Astrocyte of the hippocampus (primary cell): ENCODE measurements at places on chromosomes 1 and 21.

- DNase-seq = no peak
These were observed 14.4 kb upstream of the SCCPDH start for GRCh38 chr1:246709835-246710234.

- no peak for DNase-seq
These were observed 17.9 kb downstream of the SLC9A1 start for GRCh38 chr1:27136998-27137542.

GRCh38 chr1:198273748-198274295 lies 117.0 kb downstream of the NEK7 start:
- no peak for DNase-seq

DNA sequence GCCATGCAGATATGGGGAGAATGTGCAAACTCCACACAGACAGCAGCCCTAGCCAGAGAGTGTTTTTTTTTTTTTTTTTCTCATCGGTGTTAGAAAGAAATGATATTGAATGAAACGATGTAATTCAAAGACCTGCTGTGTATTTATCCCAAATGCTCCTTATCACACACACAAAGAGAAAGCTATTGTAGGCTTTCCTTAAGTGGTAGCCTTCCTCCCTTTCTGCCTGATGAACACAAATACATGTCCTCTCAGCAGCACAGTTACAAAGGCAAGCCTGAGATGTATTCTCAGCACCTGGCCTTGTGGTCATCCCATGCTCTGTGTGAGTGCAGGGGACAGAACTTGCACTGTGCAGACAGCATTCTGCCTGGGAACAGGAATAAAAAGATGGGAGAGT lies 93.8 kb downstream of the PLPPR5 start:
- no peak for DNase-seq

DNA sequence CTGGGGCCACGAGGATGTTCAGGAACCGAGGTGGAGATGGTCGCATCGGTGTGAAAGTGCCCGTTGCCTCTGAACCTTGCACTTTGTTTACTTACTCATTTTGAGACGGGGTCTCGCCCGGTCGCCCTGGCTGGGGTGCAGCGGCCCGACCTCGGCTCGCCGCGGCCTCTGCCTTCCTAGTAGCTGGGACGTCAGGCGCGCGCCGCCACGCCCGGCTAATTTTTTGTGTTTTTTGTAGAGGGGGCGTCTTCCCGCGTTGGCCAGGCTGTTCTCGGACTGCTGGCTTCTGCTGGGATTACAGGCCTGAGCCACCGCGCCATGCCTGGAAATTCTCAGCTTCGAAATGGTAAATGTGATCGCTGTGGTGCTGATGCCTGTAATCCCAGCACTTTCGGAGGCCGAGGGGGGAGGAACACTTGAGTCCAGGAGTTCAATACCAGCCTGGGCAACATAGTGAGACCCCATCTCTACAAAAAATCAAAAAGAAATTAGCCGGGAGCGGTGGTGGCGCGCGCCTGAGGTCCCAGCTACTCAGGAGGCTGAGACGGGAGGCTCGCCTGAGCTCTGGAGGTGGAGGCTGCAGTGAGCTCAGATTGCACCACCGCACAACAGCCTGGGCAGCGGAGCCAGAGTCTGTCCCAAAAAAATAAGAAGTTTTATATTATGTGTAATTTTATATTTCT lies 684 bp upstream of the MRPL20 start:
- peak; percentile 74 for DNase-seq

GRCh38 chr21:43957128-43957571 lies 55.0 kb upstream of the TRAPPC10 start:
- no peak for DNase-seq

DNA sequence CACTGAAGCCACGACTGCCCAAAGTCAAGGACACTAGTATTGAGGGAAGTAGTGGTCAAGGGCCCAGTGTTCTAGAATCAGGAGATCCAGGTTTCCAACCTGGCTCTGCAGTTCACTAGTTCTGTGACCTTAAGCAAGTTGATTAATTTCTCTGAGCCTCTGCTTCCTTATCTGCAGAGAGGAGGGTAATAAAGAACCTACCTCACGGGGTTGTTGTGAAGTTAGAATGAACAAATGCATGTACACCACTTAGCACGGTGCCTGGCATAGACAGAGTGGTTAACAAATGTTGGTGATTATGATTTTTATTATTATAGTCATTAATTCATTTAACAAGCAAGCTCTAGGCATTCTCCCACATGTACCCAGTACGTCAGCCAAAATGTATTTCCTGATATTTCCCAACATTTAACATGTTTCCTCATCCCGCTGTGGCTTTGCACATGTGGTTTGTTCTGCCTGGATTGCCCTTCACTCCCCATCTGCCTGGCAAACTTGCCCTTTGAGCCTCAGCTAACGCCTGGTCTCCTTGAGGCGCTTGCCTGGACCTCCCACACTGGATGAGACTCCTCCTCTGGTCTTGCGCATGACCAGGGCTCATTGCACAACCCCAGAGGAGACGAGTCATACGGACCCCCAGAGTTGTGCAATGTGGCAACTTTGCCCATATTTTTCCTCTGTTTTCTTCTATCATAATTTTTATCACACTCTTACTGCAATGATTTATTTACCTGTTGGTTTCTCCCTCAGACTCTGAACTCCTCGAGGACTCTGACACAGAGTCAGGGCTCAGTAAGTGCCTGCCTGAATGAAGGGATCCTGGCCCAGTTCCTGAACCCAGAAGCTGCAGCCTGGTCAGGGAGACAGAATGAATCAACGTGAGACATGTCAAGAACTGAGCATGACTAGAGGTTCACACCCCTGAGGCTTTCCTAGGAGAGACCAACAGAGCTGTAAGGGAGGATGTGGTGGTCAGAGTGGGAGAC lies 20.7 kb upstream of the MFSD2A start:
- peak; percentile 19 for DNase-seq

GRCh38 chr1:29417971-29418370 lies 181.6 kb downstream of the PTPRU start:
- no peak for DNase-seq

DNA sequence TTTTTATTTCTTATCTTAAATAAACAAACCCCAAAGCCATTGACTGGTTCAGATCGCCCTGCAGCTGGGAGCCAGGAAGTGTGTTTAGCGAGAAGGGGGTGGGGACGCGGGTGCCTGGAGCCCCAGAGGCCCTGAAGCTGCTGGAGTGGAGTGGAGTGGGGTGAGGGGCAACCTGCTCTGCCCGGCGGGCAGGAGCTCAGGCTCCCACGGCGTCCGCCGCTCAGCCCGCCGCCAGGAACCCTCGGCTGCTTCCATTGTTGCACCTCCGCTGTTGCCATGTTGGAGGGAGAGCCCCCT lies 673 bp downstream of the PIK3C2B start:
- DNase-seq = peak; percentile 74

- DNase-seq = no peak
These were observed 66.6 kb downstream of the BACE2 start for GRCh38 chr21:41234569-41234968.

DNA sequence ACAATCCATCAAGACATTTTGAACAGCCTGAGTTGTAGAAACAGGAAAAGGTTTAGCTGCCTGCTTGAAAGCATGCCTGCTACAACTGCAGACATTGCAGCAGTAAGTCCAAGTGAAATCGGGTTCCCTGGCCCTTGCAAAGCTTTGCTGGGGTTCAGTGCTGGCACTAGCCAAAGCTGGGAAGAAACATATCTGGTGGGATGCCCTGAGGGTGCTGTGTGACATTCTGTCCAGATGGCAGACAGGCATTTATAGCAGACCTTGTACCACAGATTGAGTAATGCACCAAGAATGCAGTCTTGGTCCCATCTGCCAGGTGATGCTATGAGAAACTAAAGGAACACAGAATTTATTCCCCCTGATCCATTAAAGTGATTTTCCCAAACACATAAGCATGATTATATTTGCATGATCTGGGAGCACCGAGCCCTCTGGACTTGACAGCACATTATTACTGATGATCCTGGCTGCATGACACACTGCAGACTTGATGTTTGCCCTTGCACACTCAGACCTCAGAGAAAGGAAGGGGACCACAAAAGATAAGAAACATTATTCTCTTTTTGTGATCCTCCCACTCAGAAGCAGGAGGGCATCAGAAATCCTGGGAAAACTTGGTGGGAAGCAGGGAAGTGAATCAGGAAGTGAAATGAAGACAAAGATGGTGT lies 223.7 kb upstream of the FAM78B start:
- DNase-seq = peak; percentile 25

DNA sequence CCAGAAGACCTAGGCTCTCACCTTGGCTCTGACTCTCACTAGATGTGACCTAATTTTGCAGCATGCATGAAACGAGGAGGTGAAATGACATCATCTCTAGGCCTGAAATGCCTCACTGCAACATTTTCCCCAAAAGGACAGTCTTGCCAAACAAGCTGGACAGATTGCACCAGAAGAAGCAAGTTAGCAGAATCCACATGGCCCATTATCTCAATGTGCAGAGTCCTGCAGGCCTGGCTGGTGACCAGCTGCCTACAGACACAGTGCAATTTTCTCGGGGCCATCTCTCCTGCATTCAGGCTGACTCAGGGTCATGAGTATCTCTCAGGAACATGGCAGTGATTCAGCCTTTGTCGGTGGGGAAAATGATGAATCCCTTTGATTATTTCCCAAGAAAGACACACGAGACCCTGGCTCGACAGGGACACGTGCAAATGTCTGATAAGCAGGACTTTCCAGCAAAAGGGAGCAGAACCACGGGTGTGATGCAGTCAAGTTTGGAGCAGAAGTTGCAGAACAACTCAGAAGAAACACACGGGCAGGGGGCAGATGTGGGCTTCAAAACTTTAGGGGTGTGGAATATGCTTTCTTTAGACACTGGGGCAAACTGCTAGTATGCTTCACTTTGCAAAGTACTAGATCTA lies 38.7 kb downstream of the TRIM67 start:
- DNase-seq = no peak

GRCh38 chr1:18100491-18101063 lies 7.0 kb upstream of the IGSF21 start:
- peak; percentile 76 for DNase-seq

DNA sequence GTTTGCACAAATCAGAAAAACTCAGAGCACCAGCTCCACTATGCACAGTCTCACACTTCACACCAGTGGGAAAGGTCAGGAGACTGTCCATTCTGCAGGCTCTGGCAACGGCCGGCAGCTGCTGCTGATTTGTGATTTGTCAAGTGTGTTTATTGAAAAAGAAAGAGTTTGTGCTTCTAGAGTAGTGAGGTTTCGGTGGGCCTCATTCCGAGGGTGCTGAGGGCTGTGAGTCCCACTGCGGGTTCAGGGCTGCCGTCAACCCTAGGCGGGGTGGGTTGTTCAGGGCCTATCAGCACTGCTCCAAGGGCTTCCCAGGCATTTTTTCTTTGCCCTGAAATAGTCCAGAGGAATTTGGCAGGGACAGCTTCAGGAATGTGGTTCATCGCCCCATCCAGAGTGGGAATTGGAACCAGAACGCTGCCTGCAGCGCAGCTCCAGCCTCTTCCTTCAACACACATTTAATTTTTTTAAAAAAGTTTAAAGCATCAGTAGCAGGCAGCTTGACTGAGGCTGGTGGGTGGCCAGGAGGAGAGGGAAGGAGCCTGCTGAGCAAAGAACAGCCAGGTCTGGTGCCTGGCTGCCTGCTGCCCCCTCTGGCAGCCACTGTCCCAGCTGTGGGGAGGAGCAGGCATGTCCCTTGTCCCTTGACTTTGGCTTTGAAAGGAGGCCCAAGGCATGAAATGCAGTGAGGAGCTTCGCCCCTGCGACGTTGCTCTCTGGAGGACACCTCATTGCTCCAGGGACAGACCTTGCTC lies 19.7 kb downstream of the STUM start:
- no peak for DNase-seq

GRCh38 chr1:8835941-8836643 lies 18.7 kb upstream of the RERE start:
- DNase-seq = no peak

- DNase-seq = peak; percentile 95
These were observed 74.2 kb downstream of the SIM2 start for GRCh38 chr21:36773117-36773516.

DNA sequence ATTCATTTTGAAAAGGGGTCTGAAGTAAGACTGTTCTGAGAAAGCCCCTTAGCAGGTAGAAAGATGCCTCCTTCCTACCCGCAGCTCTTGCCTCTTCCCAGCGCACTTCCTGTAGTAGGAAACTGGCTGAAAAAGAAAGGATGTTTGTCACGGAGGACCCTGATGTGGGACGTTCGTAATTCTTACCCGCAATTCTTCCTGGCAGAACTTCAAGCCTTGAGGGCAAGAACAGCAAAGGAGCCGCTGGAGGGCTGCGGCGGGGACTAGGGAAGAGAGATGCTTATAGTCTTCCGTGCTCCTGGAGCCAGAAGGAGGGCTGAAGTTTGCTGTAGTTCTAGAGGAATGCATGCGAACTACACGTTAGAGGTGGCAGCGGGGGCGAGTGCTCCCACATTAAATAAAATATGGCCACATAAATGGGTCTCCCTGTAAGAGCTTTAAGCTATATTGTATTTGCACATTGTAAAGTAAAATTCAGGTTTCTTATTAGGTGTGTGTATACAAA lies 6.3 kb downstream of the C1orf53 start:
- peak; percentile 56 for DNase-seq

DNA sequence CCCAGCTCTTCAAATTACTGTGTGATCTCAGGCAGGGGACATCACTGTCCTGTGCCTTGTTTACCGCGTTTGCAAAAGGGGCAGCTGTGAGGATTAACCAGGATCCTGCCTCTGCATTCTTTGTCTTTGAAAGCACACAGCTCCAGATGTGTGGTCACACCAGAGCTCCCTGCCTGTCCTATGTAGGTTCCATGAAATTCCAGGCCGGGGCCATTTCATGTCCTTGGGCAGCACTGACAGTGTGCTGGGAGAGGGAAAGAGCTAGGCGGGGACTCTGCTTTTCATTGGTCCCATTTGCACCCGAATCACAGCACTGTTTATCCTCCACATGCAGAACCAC lies 42.2 kb upstream of the SELENON start:
- no peak for DNase-seq

- DNase-seq = peak; percentile 60
These were observed 940 bp upstream of the PRKCZ start for GRCh38 chr1:2049225-2049717.

DNA sequence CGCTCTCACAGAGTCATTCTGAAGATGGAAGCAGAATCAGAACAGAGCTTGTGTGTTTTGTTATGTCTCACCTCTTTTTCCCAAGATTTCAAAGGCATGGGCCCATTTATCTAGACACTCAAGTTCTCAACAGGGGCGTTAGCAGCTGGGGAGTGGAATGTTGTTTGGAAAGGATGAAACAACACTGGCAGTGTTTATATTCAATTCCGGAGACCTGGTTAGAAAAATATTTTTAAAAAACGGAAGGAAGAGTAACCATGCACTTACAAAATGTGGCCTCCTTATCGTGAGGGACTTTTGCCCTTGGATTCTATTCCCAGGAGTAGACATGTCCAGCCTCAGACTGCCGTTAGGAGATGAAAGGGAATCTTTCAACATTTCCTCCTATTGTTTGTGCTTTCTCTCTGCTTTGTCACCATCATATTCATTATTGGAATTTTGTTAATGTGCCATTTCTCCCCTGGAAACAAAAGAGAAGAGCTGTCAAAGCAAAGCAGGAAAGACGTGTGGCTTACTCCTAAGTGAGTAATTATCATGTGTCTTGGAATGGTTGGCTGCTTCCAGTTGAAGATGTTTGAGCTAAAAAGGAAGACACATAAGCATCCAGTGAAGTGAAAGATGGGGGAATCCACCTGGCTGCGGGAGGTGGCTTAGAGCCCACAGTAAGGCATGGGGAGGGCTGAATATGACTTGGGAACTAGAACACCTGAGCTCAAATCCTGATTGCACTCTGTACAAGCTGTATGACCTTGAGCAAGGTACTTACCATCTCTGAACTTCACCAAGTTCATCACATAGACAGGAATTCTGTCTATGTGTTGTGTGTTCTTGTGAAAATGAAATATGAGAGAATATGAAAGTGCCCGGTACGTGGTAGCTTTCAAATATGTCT lies 71.7 kb upstream of the JUN start:
- DNase-seq = no peak

GRCh38 chr1:200179781-200180160 lies 152.3 kb downstream of the NR5A2 start:
- no peak for DNase-seq

- DNase-seq = no peak
These were observed 64.3 kb upstream of the IRF2BP2 start for GRCh38 chr1:234674218-234674815.
